Epithelial cell of alveolus of lung (primary cell): ENCODE measurements at places on chromosomes 11 and 22. TPM values are rescaled to one million over a fixed set of nuclear protein-coding genes. Genes with fewer than 3 reads are reported as not detected.

The RFPL3 gene
- total RNA-seq, result not detected in 2 replicates

The POU2AF1 gene
- total RNA-seq, result under 0.01 TPM in 1 of 2 replicates, not detected in the other

The ATM gene
- 32.3 and 46.7 TPM in 2 replicates for total RNA-seq

The PRRG4 gene
- 0.13 TPM in 1 of 2 replicates, not detected in the other for total RNA-seq

The ADORA2A gene
- total RNA-seq, result 0.26 and 7.0 TPM in 2 replicates

The SAA2 gene
- 1.3 TPM in 1 of 2 replicates, not detected in the other for total RNA-seq

The DNAJB7 gene
- total RNA-seq, result not detected in 2 replicates

The POU2AF2 gene
- not detected in 2 replicates for total RNA-seq

The SUSD2 gene
- 8.9 and 9.1 TPM in 2 replicates for total RNA-seq

The MS4A4A gene
- 10.5 TPM in 1 of 2 replicates, not detected in the other for total RNA-seq

The UCP3 gene
- total RNA-seq, result 0.26 and 0.64 TPM in 2 replicates

The OR8B12 gene
- total RNA-seq, result not detected in 2 replicates

The TCF20 gene
- total RNA-seq, result 21.6 and 23.7 TPM in 2 replicates

The P2RX6 gene
- total RNA-seq, result under 0.01 and 2.1 TPM in 2 replicates

The LRRN4CL gene
- total RNA-seq, result 2.1 and 4.3 TPM in 2 replicates

The EXPH5 gene
- total RNA-seq, result 0.48 and 1.7 TPM in 2 replicates

The NXF1 gene
- total RNA-seq, result 20.3 and 44.3 TPM in 2 replicates

The CARD10 gene
- 3.4 and 15.0 TPM in 2 replicates for total RNA-seq

The LRRC10B gene
- total RNA-seq, result 0.64 TPM in 1 of 2 replicates, not detected in the other

The NXPE1 gene
- not detected in 2 replicates for total RNA-seq

The OR8D4 gene
- not detected in 2 replicates for total RNA-seq

The ANO1 gene
- 1.8 TPM in 1 of 2 replicates, not detected in the other for total RNA-seq

The PDE3B gene
- total RNA-seq, result 1.2 and 15.0 TPM in 2 replicates

The RHOD gene
- total RNA-seq, result 3.4 and 19.4 TPM in 2 replicates

The NTM gene
- 7.0 and 61.4 TPM in 2 replicates for total RNA-seq

The SHISAL1 gene
- 0.16 TPM in 1 of 2 replicates, not detected in the other for total RNA-seq
